ENCODE measurements at places on chromosomes 3 and 15.

- DNase-seq = no peak
Observed at GRCh38 chr3:182568261-182568660, 225.0 kb upstream of the ATP11B start.

DNA sequence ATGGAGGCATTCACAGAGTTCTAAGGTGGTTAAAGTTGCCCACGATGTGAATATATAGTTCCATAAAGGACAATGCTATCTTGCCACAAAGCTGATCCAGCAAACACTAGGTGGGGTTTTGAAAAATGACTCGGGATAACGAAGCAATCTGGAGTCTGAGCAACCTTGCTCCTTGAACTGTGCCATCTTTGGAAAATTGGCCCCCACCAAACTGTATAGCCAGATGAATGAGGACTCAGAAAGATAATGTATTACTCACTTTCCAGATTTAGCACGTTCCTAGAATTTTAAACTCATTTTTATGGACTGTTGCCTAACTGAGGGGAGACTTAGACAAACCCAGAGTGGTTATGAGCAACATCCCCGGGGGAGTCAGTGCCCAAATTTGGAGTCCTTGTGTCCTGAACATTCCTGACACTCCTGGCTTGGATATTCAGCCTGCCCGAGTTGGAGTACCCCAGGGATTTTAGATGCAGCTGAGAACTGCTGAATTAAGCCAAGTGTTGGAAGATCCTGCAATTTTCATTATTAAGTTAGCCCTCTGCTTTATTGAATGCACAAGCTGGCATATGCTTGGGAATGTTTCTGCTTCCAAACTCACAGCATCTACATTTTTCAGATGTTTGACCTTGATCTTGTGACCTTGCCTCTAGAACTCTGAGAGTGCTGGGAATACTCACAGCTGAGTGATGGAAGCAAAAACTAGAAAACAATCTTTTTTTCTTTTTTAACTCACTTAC is 8.8 kb upstream of the MAGI1 start:
- peak; percentile 90 for DNase-seq

DNA sequence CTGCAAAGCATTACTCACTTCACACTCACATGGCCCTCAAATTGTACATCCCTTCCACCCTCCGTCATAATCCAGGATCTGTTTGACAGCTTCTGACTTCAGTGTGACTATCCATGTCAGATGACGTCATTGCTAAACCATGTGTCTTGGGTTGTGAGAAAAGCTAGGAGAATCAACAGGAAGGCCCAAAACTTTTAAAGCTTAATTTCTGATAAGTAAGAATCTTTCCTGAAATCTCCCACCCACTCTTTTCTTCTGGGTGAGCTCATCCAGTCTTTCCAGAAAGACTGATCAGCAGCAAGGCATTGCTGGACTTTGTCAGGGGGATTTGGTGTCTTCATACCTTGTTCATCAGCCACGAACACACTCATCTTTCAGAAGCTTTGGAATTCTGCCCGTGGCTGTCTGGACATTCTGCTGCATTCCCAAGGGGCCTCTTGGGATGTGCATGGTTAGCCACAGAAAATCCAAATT is 11.5 kb upstream of the LMCD1 start:
- DNase-seq = peak; percentile 90

DNA sequence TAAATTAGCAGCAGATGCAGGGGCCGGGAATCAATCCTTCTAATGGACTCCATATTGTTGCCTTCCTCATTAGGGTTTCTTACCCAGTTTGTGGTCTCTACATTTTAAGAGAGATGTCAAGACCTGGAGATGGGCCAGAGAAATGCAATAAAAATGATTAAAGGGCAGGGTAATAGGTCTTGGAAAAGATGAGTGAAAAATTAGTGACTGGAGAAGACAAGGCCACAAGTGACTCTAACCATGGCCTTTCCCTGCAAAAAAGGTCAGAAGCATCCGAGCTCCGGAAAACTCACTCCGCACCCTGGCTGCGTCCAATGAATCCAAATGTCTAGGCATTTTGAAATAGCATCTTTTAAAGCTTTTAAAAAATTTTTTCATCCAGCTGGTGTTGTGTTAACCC is 152.8 kb downstream of the ARRDC4 start:
- no peak for DNase-seq

GRCh38 chr3:132071043-132071442 is 36.2 kb upstream of the CPNE4 start:
- DNase-seq = no peak

DNA sequence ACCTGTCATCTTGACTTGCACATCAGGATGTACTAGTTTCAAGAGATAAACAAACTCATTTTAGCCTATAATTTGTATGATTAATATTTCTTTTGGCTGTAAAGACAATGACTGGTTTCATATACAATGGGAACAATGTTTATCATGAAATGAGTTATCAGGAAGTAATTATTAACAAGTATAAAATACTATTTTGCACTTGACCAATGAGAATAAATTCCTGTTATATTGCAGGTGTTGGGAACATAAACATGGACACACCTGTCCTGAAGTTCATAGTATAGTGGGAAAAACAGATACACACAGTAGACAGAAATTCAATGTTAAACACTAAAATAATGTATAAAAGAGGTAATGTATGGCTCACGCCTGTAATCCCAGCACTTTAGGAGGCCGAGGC is 56.9 kb downstream of the UBR1 start:
- no peak for DNase-seq

GRCh38 chr15:61997786-61998185 is 62.5 kb downstream of the VPS13C start:
- no peak for DNase-seq

DNA sequence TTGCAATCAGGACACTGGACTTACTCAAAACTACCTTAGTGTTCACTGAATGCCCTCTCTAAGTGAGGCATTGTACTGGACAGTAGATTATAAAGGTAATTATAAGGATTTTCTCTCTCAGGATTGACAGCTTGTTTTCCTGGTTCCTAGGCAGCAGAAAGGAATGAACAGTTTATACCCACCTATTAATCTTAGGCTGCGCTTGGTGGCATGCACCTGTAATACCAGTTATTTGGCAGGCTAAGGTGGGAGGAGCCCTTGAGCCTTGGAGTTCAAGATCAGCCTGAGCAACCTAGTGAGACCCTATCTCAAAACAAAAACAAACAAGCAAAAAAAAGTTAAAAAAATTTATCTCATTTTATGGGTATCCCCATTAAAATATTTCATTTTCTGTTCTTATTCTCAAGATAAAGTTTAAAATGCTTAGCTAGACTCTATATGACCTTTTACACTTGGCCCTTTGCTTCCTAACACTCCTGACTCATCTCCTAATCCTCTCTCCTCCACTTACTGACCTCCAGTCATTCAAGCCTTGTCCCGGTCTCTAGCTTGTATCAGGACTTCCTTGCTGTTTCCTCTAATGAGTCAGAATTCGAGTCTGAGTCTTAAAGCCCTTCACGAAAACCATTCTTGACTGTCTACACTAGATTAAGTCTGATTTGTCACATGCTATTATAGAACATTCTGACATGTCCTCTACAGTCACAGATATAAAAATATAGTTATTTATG is 348.6 kb downstream of the NLGN1 start:
- DNase-seq = no peak

DNA sequence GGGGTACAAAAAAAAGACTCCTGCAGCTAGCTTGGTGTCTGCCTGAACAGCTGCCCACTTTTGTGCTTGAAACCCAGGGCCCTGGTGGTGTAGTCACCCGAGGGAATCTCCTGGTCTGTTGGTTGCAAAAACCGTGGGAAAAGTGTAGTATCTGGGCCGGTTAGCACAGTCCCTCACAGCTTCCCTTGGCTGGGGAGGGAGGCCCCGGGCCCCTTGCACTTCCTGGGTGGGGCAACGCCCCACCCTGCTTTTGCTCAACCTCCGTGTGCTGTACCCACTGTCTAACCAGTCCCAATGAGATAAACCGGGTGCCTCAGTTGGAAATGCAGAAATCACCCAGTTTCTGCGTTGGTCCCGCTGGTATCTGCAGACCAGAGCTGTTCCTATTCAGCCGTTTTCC is 211.7 kb upstream of the ZPLD1 start:
- no peak for DNase-seq

GRCh38 chr15:20344601-20345400 is 196.8 kb downstream of the GOLGA6L6 start:
- DNase-seq = no peak

DNA sequence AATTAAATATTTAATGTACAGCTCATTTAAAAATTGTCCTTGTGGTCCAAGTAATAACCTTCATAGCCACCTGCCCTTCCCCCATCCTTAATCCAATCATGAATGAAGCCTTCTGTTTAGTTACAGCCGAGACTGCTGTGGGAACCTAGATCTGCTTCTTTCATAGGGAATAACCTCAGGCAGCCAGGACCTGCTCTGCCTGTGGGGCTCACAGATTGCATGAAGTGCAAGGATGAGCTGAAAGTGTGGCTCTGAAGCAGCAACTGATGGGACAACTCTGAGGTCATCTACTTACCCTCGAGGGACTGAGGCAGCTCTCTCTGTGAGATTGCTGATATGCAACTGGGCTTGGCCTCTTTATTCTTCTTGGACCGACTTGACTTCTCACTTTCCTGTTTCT is 169.8 kb downstream of the POTEB3 start:
- DNase-seq = no peak

DNA sequence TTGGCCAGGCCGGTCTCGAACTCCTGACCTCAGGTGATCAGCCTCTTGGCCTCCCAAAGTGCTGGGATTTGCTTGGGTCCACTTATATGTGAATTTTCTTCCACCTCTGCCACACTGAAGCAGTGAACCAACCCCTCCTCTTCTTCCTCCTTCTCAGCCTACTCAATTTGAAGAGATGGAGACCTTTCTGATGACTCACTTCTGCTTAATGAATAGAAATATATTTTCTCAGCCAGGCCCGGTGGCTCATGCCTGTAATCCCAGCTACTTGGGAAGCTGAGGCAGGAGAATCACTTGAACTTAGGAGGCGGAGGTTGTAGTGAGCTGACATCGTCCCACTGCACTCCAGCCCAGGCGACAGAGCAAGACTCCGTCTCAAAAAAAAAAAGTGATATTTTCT is 46.8 kb upstream of the GATM start:
- DNase-seq = no peak

GRCh38 chr3:128432971-128433836 is 33.5 kb downstream of the DNAJB8 start:
- DNase-seq = peak; percentile 21

- DNase-seq = no peak
Observed at GRCh38 chr3:34972481-34972880, 666.8 kb upstream of the ARPP21 start.

GRCh38 chr3:143206955-143207337 is 87.4 kb downstream of the CHST2 start:
- no peak for DNase-seq

GRCh38 chr3:61864886-61865285 is 303.5 kb downstream of the PTPRG start:
- DNase-seq = peak; percentile 19

- no peak for DNase-seq
Observed at GRCh38 chr15:63970621-63971426, 75.5 kb downstream of the DAPK2 start.

DNA sequence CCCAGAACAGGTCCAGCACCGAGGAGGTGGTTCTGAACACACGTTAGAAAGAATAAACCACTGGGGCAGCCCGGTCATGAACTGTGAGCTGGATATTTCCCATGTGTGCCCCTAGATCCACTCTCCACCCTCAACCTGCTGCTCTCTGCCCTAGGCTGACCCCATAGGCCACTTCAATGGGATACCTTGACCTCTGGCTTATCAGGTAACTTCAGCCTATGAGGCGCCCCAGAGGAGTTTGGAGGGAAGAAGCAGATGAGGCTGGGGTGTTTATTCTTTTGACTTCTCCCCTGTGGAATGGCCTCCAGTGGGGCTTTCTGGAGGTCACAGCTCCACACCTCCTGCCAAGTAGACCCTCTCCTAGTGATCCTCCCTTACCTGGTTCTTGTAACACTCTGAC is 47.7 kb upstream of the SLC7A14 start:
- DNase-seq = no peak

- DNase-seq = no peak
Observed at GRCh38 chr3:194101592-194102432, 34.1 kb upstream of the HES1 start.

GRCh38 chr3:195352895-195353488 is 82.0 kb upstream of the XXYLT1 start:
- DNase-seq = peak; percentile 81

DNA sequence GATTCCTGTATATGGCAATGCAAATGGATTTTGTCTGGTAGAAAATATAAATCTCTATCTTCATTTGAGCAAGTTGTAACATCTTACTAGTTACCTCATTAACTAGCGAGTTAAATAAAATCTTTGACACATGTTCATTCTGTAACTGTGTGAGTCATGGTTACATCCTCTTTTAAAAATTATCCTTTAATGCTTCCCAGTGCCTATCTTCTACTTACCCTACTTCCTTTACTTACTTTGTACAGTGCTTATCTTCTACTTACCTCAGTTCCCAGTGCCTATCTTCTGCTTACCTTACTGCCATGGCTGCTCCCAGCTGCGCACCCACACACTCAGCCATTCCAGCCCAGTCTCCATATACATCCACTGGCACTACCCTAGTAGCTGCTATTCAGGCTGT is 71.9 kb upstream of the GOLGA8B start:
- DNase-seq = no peak

- no peak for DNase-seq
Observed at GRCh38 chr15:56320316-56320715, 44.9 kb upstream of the TEX9 start.

GRCh38 chr15:37100109-37100965 is at the start of gene MEIS2:
Gene MEIS2, minus strand, starts transcription at chr15:37100549. Its CDS starts 1,083 bp downstream, at chr15:37099466.
- DNase-seq = peak; percentile 92

DNA sequence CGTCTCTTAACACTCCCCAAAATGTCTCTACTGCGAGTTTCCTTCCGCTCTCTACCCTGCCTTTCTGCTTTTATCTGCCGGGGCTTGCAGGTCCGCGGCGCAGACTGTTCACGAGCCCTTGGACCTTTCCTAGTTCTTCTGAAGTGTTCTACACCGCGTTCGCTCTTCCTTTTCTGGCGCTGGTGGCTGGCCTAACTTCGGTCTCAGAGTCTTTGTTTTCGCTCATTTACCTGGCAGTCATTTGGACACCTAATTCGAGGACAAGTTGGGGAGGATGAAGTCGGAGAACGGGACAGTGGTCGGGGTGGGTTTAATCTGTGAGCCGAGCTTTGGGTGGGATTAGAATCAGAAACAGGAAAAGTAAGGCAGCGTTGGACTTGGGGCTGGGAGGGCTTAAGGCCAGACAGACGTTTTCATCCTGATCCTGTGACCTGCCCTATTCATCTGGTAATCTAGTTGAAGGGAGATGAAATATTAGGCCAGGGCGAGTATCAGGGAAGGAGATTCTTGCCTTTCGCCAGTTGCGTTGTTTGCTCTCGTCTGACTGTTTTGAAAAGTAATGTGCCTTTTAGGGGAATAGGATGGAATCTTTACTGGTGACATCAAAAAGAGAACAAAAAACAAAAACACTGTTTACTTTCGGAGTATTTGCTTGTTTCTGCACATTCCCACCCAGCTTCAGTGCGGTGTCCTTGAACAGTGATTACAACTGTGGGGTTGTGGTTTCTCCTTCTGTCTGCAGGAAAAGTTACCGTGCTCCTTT is 1.8 kb downstream of the DIPK2A start:
- DNase-seq = peak; percentile 59

- DNase-seq = no peak
Observed at GRCh38 chr3:47344971-47345370, 35.9 kb upstream of the PTPN23 start.
